ENCODE measurements at places on chromosomes 4 and X.

GRCh38 chr4:159273141-159273438, 170.2 kb downstream of the RAPGEF2 start:
- DNase-seq, result no peak

GRCh38 chr4:8269535-8270417, at the start of gene HTRA3:
TSS of gene HTRA3 (plus strand) at chr4:8269754. CDS start at chr4:8269969, 215 bp downstream.
- DNase-seq, result no peak

- DNase-seq, result no peak
These were observed 82.2 kb downstream of the KLF8 start for GRCh38 chrX:56314334-56314733.

DNA sequence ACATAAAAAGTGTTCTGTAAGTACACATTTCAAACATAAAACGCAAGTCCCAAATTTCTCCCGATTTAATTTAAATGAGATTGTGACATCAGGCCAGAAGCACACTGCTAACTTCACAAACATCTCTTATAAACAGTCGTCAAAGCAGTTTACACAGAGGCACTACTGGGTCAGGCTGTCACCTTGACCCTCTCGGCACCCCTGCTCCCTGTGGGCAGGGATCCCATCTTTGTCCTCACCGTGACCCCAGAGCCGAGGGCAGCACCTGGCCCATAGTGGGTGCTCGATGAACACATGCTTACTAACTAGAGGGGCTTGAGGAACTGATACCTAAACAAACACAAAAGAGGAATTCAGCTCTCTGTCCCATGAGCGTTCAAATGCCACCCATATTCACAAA, 22.2 kb downstream of the QDPR start:
- no peak for DNase-seq

GRCh38 chr4:92303621-92304027, at the start of gene GRID2:
TSS of gene GRID2 (plus strand) at chr4:92303966.
- no peak for DNase-seq

DNA sequence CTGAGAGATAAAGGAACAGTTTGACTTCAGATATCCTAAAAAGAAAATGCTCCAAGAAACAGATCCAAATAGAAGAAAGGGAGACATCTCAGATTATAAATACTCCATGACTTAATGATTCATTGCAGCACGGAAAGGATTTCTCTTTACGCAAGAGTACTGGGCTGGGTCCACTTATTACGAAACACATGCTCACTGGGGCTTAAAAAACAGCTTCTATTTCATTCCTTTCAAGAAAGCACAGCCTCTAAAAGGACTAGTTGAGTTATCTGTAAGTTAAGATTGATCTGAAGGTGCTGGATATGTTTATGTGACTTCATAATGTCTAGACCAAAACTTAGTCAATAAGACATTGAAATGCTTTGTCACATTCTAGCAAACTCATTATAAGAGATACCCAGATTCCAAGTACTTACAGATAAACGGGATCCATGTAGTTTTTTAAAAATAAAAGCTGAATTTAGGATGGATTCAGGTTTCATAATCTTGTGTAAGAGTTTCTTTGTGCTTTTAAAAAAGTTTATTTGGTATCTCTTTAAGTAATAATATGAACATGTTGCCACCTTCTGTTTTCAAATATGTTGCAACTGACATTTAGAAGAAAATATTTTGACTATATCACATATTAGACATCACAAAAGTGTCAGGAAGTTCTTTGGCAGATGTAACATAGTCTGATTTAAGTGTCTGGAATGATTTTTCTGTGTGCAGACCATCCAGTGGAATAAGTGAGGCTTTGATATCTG, 109.5 kb upstream of the MYOZ2 start:
- DNase-seq, result no peak

All from NCI-H187 treated with DMSO at 0.1 percent for 48 hours (cell line).